ENCODE measurements at places on chromosomes 7 and 10. TPM values are rescaled to one million over a fixed set of nuclear protein-coding genes. Genes with fewer than 3 reads are reported as not detected.
A peak's percentile ranks its signal among the peaks of the same experiment; 100 is the strongest.

- DNase-seq: no peak
These were observed 774.4 kb upstream of the POM121L12 start for GRCh38 chr7:52261057-52261456.

DNA sequence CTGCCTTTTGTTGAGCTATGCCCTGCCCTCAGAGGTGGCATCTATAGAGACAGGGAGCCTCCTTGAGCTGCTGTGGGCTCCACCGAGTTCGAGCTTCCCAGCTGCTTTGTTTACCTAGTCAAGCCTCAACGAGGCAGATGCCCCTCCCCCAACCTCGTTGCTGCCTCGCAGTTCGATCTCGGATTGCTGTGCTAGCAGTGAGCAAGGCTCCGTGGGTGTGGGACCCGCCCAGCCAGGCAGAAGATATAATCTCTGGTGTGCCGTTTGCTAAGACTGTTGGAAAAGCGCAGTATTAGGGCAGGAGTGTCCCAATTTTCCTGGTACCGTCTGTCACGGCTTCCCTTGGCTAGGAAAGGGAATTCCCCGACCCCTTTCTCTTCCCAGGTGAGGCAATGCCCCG, 88.4 kb upstream of the CDK6 start:
- no peak for DNase-seq

DNA sequence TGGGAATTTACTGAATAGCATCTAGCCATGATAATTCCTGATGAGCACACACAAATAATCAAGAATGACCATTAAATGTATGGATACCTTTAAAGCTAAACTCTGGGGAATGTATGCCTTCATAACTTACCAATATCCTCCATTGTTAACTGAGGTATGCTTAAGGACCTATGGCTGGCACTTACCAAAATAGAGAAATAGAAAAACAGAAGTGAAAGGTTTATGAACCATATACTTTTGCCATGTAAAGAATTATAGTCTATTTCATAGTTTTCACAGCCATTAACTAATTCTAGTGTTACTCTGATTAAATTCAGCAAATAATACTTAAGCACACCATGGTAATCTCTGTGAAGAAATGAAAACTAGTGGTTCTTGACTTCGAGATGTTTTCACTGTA, 1360.6 kb upstream of the LRRTM3 start:
- DNase-seq: no peak

- no peak for DNase-seq
These were observed 130.4 kb downstream of the PTPN20 start for GRCh38 chr10:47041396-47042198.

GRCh38 chr10:127227663-127228062, 31.3 kb upstream of the INSYN2A start:
- no peak for DNase-seq

DNA sequence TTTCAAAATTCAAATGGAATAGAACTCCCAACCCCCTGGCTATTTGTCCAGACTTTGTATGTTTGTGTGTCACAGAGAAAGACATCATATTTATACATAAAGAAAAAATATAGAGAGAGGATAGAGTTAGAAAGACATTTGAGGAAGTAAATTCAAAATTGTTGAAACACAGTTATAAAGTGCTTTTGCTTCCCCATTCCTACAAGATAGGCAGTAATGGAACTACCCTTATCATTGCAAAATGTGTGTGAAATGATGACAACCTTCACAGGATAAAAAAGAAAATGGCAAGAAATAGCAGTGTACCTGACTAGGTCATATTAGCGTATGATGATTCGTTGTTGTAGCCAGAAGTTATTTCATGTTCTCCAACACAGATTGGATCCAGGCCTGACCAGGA, 63.1 kb downstream of the FZD1 start:
- no peak for DNase-seq

DNA sequence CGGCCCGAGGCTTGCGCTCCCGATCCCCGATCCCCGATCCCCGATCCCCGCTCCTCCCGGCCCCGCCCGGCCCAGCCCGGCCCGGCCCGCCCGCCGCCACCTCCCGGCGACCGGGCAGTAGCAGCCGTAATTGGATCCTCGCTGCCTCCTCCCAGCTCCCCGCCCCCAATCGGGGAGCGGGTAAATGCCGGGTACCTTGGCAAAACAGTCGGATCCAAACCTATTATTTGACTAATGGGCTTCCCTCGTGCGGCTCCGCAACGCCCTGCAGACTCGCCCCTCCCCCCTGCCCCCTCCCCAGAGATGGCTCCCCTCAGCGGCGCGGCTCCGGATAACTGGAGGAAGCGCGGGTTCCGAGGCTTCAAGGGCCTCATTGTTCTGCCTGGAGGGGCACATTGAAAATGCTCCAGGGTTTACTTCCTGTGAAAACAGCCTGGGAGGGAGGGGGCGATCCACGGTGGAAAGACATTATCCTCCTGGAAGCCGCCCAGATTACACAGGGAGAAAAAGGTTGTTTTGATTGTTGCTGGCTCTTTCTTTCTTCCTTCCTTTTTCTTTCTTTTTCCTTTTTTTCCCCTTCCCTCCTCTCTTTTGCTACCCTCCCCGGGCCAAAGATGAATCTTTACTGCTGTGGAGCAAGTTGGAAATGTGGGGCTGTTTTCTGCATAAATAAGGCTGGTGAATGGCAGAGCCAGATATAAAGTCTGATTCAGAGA, 94.7 kb upstream of the ZMIZ1 start:
- DNase-seq: peak; percentile 43

- no peak for DNase-seq
These were observed 1.5 kb upstream of the C10orf95 start for GRCh38 chr10:102452672-102453340.

GRCh38 chr7:12436896-12437535, 33.4 kb upstream of the VWDE start:
- DNase-seq: no peak

GRCh38 chr7:44962483-44963251, 16.1 kb downstream of the MYO1G start:
- DNase-seq: no peak

GRCh38 chr7:45123913-45124710, 12.6 kb upstream of the TBRG4 start:
- DNase-seq: no peak

GRCh38 chr10:47175181-47176123, 124.5 kb upstream of the GDF10 start:
- no peak for DNase-seq

DNA sequence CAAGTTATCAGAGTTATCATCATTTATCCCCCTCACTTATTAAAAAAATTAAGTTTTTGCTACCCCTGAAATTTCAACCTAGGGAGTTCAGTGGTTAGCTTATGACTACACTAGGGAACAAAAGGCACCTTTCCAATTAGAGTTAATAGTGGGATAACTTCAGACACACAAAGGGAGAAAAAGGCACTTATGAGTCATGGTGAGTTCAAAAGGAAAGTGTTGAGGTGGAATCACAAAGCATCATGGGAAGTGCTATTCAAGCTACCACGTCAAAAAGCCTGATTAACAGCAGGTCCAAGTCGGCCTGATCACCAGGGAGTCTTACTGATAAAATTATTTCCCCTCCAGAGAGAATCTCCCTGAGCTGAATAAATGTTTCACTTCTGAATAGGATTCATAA, 165.7 kb downstream of the C7orf25 start:
- no peak for DNase-seq

GRCh38 chr10:106198275-106198674, 966.2 kb downstream of the SORCS1 start:
- no peak for DNase-seq

- no peak for DNase-seq
These were observed 10.8 kb downstream of the ADAMTS14 start for GRCh38 chr10:70682920-70683600.

GRCh38 chr10:77905086-77905748, 21.3 kb downstream of the DLG5 start:
- no peak for DNase-seq

- no peak for DNase-seq
These were observed 33.1 kb downstream of the SCRN1 start for GRCh38 chr7:29956487-29956836.

- no peak for DNase-seq
These were observed 606.0 kb upstream of the GHITM start for GRCh38 chr10:83533290-83533689.

- DNase-seq: no peak
These were observed 89.6 kb downstream of the LCOR start for GRCh38 chr10:96921655-96922054.

- no peak for DNase-seq
These were observed 59.2 kb upstream of the JAZF1 start for GRCh38 chr7:28239823-28240204.

DNA sequence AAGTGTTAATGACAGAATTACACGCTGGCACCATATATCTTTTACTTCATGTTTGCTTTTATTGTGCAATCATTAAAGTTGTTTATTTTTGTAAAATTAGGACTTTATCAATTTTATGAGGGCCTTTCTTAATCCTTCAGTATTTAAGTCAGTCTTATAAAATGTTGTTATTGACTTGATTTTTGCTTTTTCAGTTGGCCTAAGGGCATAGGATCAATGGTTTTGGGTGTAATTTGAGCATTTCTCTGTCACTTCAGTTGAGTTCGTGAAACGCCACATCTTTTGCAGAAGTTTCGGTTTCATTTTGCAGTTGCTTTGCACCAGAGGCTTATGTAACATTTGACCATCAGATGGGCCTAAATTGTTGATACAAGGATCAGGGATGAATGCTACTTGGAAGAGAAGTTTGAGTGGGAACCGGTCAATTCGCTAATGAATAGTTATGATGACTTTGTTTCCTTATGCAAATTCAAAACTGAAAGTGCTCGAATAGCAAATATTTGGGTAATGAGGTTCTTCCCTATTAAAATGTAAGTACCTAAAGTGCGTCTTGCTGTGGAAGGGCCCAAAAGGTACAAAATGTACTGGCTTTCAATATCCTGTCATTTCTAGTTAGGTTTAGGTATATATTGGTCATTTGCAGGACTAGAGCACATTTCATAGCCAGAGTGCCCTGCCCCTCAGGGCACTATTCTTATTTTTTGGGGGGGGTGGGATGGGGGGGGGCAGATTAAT, 340.9 kb downstream of the LRMDA start:
- no peak for DNase-seq

- no peak for DNase-seq
These were observed 877.9 kb downstream of the KCNMA1 start for GRCh38 chr10:76759681-76760080.

GRCh38 chr10:58780476-58780875, 267.8 kb downstream of the BICC1 start:
- no peak for DNase-seq

GRCh38 chr10:103186128-103186527, 6.9 kb downstream of the NT5C2 start:
- no peak for DNase-seq

DNA sequence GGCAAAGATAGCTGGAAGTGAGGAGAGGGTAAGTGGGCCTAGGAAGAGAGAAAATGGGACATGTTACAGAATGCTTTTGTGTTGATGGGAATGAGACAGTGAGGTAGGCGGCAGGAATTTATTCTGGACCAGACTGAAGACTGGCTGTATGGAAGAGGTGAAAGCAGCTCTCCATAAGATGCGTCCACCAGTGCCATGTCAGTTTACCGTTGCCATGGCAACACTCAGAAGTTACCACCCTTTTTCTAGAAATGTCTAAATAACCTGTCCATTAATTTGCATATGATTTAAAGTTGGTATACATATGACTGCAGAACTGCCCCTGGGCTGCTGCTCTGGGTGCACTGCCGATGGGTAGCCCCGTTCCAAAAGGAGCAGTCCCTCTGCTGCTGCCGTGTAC, 46.7 kb downstream of the RAB18 start:
- DNase-seq: no peak

- DNase-seq: no peak
These were observed 7.7 kb downstream of the DIP2C start for GRCh38 chr10:681670-682318.

DNA sequence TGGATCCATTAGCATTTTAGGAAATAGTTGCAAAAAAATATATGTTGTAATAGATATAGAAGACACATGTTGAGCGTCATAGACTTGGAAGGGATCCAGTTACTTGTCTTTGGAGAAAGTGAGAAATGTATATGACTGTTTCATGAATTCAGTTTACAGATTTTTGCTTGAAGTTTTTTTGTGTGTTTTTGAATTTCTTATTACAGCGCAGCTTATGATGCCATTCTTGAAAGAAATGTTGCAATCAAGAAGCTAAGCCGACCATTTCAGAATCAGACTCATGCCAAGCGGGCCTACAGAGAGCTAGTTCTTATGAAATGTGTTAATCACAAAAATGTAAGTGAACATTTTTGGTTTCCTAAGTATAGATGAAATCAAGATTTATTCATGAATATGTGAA, 98.2 kb downstream of the MAPK8 start:
- no peak for DNase-seq

GRCh38 chr7:48454750-48455192, 283.5 kb downstream of the ABCA13 start:
- DNase-seq: no peak

DNA sequence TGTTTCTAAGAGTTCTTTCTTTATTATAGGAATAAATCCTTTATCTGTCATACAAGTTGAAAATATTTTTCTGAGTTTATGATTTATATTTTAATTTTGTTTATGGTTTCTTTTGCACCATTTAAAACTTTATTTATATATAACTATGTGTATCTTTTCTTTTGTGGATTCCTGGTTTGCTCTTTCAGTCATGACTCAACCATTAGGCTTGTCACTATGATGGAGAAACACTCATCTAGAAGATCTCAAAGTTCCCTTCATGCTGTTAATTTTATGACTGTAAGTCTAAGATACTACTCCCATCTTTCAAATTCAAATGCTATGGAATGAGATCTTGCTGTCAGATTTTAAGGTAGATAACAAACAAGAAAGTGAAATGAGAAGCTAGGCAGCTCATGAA, 199.5 kb downstream of the INHBA start:
- no peak for DNase-seq

POLR2J2 gene
- 1.9 TPM for total RNA-seq

LIPN gene
- not detected for total RNA-seq

LRRC17 gene
- total RNA-seq: 0.69 TPM

RARRES2 gene
- 235 TPM for total RNA-seq

SH2D4B gene
- not detected for total RNA-seq

EPHA1 gene
- 0.46 TPM for total RNA-seq

OR2A12 gene
- total RNA-seq: not detected

TACC2 gene
- 26.3 TPM for total RNA-seq

ASB10 gene
- not detected for total RNA-seq

HTR7 gene
- 0.19 TPM for total RNA-seq

NUTM2E gene
- not detected for total RNA-seq

SLC18A3 gene
- not detected for total RNA-seq

All from omental fat pad (tissue), 4 donors.